Activated naive CD4-positive, alpha-beta T cell treated with anti-CD3 and anti-CD28 coated beads for 36 hours (primary cell): ENCODE measurements at places on chromosomes 3 and 15.

DNA sequence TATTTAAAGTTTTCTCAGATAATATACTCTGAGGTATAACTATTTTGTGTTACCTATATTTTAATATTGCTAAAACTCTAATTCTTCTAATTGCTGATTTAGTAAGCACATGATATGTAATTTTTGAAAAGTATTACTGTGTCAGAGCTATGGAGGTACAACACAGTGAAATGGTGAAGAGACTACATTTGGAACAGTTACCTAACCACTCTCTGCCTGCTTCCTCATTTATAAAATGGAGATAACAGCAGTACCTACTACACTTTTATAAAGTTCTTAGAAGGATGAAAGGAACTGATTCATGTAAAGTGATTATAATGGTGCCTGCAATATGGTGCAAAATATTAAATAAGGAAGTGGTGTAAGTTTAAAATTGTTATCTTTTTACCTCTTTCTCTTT lies 16.3 kb upstream of the NEK10 start:
- DNase-seq: no peak

- DNase-seq: no peak
These were observed 37.3 kb downstream of the NKIRAS1 start for GRCh38 chr3:23879485-23879884.

GRCh38 chr3:193828477-193828876 lies 235.5 kb downstream of the OPA1 start:
- DNase-seq: no peak

- no peak for DNase-seq
These were observed 73.1 kb downstream of the SATB1 start for GRCh38 chr3:18351823-18352744.

DNA sequence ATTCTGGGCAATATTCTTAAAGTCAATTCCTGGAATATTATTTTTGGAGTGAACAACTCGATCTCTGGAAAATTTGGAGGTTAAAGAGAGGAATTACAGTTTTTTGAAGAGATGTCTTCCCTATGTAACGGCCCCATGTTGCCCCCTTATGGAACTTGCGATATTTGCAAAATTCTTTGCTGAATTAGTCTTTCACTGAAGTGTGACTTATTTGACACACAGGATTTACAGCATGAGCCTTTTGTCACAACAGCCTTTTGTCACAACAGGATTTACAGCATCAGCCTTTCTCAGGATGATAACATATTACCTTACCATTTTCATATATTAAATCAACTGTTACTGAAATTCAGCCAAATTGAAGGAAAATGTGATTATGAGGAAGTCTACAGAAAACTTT lies 37.8 kb upstream of the SPTSSB start:
- peak; percentile 63 for DNase-seq

- no peak for DNase-seq
These were observed 822 bp downstream of the MRPL3 start for GRCh38 chr3:131501949-131502348.

DNA sequence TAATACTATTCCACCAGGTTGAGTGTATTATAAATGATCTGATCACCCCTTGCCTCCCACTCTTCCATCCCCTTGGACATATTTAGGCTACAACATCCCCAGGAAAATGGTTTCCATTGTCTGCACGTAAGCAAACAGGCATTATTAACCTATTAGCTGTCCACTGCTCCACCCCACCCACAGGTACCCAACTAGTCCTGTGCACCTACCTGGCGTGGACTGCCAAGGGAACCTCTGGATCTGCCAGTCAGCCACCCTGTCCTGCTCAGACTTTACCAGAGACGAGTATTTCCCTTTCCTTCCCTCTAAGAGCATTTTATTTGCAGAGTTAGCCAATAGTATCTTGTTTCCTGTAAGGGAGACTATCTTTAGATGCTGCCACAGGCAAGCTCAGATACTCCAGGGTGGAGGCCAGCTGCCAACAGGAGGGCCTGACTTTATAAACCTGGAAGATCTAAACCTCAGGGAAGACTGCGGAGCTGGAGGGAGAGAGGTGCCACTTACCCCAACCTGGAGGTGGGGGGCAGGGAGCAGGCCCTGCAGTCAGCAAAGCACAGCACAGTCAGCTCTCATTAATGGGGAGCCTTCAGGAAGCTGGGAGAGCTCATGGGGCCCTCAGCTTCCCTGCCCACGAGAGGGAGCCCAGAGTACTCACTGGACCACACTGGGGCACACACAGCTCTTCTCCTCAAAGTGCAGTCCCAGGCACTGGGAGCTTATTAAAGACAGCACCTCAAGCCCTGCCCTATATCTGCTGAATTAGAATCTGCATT lies at the start of gene CX3CR1:
Gene CX3CR1 (minus strand): TSS at position 292 of the 773 bp plus-strand sequence. CDS start 13,527 bp downstream, outside the sequence.
- no peak for DNase-seq

- no peak for DNase-seq
These were observed 24.1 kb downstream of the SHC4 start for GRCh38 chr15:48939648-48940047.

- DNase-seq: no peak
These were observed 315.1 kb downstream of the ZNF385D start for GRCh38 chr3:21435871-21436270.

GRCh38 chr3:105584003-105584790 lies 217.5 kb downstream of the ALCAM start:
- DNase-seq: no peak

GRCh38 chr3:44050101-44050500 lies 191.6 kb upstream of the TOPAZ1 start:
- DNase-seq: no peak

DNA sequence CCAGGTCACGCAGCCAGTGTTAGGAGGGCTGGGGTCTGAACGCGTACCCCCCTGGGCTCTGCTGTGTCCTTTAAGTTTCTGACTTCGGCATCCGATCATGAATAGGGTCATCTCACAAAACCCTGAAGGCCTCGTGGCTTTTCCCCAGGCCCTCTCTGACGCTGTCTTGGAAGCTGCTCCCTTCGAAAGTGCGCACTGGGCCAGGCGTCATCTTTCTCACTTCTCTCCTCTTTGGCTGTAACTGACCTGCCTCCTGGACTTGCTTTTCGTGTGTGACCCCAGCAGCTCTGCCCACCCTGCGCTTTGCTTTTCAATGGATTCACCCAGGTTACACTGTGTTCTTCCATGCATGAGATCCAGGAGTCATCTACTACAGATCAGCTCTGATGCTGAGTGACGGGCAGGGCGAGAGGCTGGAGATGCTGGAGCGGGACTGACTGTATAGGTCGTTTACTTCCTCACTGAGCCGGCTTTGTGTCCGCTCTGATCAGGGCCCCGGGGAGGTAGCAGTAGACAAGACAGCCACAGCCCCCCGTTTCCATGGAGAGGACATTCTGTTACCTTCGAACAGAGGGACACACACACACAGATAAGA lies 45.0 kb upstream of the PCSK6 start:
- DNase-seq: no peak

- DNase-seq: no peak
These were observed 17.1 kb downstream of the RBP1 start for GRCh38 chr3:139522421-139522820.

DNA sequence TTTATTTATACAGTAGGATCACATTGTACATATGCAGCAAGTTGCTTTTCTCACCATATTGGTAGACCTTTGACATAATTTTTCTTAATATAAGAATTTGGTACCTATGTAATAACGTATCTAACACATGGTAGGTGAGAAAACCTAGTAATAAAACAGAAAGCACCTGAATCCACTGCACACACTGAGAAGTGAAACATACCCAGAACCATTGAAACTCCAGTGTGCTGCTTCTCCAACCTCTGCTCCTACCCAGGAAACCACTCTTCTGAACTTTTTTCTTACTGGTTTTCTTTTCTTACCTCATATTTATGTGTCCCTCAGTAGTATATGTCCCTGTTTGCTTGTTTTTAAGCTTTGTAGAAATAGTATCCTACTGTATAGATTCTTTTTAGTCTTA lies 293.0 kb downstream of the UBE2E2 start:
- no peak for DNase-seq

DNA sequence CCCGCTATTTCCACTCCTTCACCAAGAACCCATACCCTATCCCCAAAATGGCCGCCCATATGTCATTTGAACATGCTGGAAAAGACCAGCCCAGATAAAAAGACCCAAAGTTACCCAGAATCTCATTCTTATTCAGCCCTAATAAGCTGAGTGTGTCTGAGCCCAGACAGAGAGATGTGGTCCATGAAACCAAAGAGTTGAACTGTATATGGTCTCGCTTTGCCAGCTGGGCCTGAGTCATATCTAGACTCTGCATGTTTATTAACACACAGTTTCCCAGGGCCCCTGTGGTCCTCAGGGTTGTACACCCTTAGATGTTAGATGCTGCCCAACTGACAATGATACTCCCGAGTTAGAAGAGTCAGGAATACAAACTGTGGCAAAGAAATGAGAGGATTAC lies 201.9 kb upstream of the STRIT1 start:
- no peak for DNase-seq

- DNase-seq: no peak
These were observed 511.3 kb downstream of the SHQ1 start for GRCh38 chr3:72336821-72337479.

- DNase-seq: no peak
These were observed 31.2 kb downstream of the TGM4 start for GRCh38 chr3:44905446-44906157.

DNA sequence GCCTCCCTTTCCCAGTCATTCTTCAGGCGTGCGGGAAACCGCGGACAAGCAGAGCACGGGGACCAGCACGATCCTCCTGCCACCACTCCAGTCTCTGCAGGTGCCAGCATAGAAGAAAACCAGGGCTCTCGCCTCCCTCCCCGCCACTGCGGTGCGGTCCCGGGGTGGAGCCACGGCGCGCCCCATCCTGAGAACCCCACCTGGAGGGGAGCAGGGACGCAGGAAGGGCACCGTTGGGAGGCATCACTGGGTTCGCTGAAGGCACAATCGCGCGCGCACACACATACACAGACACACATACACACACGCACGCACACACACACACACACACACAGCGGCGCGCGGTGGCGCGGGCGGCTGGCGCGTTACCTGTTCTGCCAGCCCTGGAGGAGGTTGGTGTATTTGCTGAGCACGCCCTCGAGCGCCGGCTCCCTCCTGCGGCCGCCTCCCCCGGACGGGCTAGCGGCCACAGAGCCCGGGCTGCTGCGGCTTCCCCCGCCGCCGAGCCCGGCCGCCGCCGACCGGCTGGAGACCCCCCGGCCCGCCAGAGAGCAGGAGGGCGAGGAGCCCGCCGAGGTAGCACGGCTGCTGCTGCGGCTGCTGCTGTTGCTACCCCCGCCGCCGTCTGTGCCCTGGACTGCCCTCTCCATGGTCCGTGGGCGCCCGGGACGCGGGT lies 394 bp downstream of the OSBPL10 start:
- peak; percentile 58 for DNase-seq

DNA sequence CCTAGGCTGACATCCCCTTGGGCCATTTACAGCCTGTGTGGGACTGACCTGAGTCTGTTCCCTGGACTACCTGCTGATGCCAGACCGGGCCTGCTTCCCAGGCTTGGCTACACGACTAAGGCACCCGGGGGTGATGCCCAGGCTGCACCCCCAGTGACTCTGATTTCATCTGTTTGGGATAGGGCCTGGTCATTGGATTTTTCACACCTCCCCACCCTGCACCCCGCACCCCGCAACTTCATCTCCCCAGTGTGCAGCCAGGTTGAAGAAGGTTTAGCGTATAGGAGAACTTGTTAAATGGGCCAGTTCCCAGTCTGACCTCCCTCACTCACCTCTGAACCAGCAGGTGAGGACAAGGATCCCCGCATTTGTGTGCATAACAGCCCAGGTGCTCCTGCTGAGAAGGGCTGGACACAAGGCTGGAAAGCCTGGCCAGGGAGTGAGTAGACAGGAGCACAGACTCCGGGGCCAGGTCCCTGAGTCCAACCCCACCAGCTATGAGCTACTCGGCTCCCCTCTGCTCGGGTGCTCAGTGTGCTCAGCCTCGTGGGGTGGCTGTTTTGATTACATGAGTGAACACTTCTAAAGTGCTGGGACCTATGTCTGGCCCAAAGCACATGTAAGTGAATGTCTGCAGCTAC lies 18.5 kb downstream of the SLC6A20 start:
- no peak for DNase-seq

DNA sequence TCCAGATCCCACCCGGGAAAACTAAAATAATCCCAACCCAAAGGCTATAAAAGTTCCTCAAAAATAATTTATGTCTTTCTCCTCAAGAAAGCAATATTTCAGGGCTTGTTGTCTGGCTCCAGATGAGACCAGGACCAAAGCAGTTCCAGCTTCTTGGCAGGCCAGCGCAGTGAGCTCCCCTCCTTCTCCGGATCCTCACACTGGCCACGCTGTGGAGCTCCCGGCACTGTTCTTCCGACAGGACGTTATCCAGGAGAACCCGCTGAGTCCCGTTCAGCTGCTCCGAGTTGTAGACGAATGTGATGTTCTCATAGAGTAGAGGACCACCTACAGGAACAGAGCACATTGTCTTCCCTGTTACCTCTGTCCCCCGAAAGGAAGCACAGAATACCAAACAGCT lies 146.3 kb downstream of the P3H2 start:
- no peak for DNase-seq

- DNase-seq: no peak
These were observed 66.8 kb downstream of the GREM1 start for GRCh38 chr15:32784581-32784980.

GRCh38 chr15:41606997-41607396 lies 48.0 kb downstream of the TYRO3 start:
- no peak for DNase-seq

DNA sequence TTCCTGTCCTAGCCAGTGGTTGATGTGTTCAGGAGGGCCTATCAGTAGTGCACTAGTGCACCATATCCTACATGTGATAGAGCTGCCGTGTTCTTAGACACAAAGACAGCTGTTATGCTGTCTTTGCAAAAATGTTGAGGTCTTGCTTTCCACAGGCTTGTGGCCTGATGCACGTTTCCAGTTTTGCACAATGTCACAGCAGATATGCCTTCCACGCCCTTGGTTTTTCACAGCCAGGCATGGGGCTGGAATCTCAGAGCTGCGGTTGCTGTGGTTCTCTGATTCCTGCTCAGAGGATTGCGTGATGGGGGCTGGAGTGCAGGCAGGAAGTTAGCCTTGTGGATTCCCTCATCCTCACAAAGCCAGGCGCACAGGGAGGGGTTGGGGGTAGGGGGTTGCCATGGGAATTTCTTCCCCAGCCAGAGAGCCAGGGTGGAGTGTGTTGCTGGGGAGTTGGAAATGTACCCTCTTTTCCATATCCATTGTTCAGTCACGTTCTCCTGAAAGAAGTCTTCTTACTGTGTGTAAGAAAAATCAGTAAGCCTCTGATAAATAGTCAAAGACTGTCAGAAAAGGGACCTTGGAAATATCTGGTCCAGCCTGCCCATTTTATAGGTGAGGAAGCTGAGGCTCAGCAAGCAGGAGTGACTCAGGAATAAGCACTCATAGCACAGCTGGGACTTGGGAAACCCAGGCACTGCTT lies 79.4 kb downstream of the SMAD3 start:
- no peak for DNase-seq

- no peak for DNase-seq
These were observed 21.8 kb upstream of the ATP13A5 start for GRCh38 chr3:193400304-193400703.

DNA sequence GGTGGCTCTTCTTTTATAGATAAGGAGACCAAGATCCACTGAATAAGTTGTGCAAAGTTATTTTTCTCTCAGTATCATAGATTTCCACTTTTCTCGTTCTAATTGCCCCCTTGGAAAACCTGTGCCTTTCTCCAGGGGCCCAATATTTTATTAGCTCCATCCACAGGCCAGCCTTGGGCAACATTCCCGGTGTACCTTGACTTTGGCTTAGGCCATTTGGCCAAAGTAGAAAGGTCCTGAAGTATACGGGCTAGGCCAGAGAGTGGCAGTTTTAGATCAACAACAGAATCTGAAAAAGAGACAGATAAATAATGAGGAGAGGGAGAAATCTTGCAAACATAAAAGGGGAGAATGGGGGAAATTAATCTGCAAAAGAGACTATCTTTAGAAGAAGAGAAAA lies 91.7 kb upstream of the CHMP2B start:
- DNase-seq: no peak
